ENCODE measurements at places on chromosomes 7 and 10.

- DNase-seq: no peak
Measured at GRCh38 chr7:90948085-90948484, 316.1 kb upstream of the FZD1 start.

DNA sequence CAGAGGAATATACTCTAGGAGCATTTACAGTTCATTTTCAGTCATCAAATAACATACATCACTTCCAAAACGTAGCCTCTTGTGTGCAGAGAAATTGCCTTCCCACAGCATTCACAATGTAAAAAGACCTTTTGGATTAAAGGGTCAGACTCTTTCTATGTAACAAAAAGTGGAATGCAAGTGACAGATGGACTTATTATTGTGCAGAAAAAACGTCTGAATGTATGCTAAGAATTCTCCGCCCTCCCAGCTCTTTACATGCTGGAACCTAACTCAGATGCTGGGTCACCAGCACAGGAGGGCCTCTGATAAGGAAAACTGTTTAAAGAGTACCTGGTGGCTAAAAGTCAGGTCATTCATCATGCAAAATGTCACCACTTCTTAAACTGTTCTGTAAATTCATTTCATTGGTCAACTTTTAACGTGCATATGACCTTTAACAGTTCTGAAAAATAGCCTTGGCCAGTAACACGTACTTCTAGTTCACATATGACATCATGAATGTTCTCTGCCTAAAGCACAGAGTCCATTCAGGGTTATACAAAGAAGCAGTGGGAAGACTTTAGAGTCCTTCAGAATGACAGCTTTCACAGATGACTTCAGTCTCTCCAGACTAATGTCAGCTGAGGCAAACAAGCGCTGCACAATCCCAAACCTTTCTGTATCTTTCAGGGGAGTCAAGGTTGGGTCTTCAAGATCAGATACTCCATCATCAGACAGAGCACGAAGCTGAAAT, 58.6 kb downstream of the GSDME start:
- DNase-seq: no peak

DNA sequence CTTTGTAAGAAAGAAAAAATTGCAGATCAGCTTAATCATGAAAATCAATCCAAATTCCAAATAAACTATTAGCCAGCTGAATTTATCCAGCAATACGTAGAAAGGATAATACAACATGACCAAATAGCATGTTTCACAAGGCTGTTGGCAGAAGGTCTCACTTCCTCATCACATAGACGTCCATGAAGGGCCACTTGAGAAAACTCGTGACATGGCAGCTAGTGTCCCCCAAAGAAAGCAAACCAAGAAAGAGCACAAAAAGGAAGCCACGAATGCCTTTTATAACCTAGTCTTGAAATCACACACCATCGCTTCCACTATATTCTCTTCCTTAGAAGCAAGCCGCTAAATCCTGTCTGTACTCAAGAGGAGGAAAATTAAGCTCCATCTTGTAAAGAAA, 105.6 kb upstream of the NRBF2 start:
- no peak for DNase-seq

DNA sequence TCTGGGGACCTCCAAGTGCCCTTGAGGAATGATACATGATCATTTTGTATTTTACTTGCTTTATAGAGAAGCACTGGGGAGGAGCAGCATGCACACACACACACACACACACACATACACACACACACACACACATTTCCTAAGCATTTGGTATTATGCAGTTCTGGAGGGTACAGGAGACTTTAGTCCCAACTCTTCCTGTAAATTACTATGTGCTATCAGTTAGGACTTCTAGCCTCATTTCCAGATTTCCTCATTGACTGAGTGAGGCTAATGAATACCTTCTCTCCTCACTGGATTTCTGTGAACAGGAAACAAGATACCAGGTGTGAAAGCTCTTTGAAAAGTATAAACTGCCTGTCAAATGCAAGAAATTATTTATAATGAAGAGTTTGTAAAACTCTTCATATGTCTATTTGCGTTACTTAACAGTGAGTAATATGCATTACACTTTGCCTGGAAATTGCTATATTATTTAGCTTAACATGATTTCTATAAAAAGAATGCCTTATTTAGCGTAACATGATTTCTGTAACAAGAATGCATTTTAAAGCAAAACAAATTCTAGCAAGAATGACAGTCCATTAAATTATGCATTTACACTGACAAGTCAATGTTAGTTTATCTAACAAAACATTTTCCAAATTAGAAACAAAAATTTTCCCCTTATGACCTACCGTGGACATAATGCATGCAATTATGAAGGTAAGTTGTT, 34.2 kb downstream of the ACTA2 start:
- no peak for DNase-seq

DNA sequence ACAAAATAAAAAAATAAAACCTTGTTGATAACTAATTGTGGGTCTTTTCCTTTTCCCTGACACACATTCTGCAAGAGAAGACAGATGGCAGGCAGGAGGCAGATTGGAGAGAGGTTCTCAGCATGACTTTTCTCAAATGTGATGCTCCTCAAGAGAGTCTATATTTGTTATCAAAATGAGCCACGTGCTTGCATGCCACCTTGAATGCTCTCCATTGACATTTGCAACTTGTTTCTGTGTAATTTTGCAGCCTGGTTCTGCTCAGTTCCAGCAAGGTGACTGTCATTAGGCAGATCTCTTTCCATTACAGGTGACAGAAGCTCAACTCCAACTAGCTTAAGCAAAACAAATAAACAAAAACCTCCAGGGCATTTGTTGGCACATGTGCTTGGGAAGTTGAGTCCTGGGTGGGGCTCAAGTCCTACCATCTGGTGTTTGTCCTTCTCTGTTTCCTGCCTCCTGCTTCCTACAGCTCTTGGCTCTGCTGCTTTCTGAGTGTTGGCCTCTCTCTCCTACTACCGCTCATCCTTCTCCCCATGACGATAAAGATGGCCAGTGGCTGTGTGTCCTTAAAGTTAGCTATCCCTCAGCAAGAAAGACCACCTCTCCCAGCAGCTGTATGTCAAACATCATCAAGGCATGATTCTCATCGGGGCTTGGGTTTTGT, 56.7 kb downstream of the GRK5 start:
- no peak for DNase-seq

DNA sequence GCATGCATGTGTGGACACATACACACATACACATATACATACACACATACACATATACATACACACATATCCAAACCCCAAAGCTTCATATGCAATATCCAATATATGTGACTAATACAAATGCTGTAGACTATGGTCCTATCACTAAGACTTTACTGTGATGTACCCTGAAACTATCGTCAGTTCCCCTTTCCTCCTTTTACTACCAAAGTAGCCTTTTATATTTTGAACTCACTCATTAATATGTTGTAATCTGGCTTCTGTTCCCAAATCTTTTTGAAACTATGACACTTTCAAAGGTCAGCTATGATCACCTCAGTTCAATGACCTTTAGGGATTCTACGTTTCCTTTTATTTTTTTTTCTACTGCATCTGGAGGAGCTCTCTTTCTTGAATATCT, 64.8 kb upstream of the TFEC start:
- DNase-seq: no peak

DNA sequence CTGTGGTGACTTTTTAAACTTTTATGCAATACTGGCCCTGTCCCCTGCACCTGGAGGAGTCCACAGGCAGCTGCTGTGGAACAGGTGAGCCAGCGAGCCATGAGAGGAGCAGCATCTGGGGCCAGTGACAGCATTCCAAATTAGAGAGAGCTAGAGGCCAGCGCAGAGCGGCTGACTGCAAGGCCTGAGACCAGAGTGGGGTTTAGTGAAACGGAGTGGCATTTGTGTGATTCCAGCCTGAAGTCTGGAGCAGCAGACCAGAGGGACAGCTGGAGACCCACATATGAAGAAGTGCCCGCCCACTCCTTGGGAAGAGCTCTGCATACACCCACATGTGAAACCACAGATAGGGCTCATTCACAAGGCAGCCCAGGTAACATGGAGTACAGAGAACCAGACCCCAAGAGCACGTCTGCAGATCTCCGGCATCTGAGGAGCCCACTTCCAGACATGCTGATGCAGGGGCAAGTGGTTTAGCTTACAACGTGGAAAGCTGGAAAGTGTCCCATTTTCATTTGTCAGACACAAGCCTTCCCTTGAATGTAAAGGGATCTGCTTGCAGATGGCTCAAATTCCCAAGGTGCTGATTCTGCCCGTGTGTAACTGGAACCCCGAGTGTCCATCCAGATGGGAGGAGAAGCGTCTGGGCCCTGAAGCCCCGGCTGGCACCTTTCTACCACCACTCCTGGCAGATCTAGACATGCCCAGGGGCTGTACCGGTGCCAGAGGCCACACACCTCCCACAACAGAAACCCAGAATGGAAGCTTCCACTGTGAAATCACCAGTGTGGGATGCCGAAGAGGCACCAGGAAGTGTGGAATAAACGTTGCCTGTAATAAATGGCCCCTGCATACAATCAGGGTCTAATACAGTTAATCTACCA, 256.0 kb upstream of the TCERG1L start:
- DNase-seq: no peak

DNA sequence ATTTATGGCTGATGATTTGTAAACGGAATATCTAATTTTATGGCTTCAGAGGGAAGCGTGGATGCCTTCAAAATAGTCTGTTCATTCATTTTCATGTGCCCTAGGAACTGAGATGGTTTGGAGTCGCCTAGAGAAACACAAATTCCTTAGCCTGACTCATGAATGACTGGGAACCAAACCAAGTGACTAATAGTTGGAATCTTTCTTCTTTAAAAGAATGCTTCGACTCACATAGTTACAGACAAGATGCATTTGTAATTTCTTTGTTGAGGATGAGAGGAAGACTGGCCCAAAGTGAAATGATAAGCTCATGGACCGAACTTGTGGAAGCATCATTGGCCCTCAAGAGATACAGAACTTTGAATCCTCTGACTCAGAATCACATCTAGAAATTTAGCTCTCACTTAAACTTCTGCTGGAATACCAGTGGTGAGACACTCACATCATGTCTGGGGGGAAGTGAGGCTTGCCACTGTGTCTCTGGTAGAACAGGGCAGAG, 1107.2 kb downstream of the NRG3 start:
- DNase-seq: no peak

- DNase-seq: no peak
Measured at GRCh38 chr7:157016352-157017041, 6.0 kb upstream of the MNX1 start.

GRCh38 chr7:80362010-80362618, 149.8 kb downstream of the GNAT3 start:
- DNase-seq: no peak

DNA sequence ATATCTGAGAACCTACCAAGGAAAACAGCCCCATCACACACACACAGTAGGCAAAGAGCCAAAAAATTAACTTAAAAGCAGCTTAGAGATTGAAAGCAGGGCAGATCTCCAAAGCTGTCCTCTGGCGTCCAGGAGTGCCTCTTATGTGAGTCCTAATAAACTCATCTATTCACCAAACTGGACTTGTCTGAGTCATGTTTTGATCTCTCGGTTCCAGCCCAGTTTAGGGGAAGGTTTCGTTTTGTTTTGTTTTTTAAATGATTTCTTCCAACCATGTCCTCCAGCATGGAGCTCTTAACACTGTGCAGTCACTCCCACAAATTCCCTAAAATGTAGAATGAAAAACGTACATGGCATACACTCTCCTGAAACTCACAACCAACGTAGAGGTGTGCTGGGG, 6.7 kb upstream of the PRSS37 start:
- no peak for DNase-seq

DNA sequence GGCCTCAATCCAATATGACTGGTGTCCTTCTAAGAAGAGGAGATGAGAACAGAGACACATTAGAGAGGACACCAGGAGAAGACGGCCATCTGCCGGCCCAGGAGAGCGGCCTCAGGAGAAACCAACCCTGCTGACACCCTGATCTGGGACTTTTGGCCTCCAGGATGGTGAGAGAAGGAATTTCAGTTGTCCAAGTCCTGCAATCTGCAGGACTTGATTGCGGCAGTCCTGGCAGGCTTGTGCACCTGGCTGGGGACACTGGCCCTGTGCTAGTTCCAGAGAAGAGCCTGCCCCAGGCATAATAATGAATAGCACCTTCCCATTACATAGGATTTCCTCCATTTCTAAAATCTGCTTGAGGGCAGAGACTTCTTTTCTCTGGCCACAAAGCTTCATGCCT, 409.9 kb upstream of the SHH start:
- no peak for DNase-seq

All from C1 segment of cervical spinal cord (tissue), 14 donors.